ENCODE measurements at places on chromosomes 2 and 18.

DNA sequence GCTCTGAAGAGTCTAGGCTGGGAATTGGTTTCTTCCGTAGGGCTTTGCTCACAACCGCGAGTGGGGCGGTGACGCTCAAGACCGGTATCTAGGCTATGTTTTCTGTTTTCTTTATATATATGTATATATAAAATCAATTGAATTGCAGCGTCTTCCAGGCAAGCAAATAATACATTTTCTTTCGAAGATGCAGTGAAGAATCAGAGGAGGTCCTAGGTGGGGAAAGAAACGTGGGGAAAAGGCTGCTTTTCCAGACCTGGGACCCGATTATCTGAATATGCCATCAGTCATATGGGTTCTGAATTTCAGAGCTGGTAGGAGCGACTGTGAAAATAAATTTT, 714 bp upstream of the SCN9A start:
- no peak for DNase-seq

GRCh38 chr2:174546519-174547506, 50.8 kb downstream of the WIPF1 start:
- peak; percentile 9 for DNase-seq

DNA sequence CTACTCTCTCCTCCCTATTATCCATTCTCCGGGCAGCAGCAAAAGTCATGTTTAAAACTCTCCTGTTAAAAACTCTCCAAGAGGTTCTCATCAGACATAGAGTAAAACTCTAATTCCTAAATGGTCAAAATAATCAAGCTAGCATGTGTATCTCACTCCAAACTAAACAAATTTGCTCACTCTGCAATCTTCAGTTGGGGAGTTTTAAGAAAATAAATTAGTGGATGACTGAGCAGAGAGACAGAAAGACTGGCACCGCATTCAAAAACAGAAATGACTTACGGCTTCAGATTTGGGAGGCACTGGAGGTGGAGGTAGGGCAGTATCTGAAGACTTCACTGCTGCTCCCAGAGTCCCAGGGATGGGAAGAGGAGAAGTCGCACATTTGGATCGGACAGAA, 96.9 kb downstream of the MEP1B start:
- no peak for DNase-seq

DNA sequence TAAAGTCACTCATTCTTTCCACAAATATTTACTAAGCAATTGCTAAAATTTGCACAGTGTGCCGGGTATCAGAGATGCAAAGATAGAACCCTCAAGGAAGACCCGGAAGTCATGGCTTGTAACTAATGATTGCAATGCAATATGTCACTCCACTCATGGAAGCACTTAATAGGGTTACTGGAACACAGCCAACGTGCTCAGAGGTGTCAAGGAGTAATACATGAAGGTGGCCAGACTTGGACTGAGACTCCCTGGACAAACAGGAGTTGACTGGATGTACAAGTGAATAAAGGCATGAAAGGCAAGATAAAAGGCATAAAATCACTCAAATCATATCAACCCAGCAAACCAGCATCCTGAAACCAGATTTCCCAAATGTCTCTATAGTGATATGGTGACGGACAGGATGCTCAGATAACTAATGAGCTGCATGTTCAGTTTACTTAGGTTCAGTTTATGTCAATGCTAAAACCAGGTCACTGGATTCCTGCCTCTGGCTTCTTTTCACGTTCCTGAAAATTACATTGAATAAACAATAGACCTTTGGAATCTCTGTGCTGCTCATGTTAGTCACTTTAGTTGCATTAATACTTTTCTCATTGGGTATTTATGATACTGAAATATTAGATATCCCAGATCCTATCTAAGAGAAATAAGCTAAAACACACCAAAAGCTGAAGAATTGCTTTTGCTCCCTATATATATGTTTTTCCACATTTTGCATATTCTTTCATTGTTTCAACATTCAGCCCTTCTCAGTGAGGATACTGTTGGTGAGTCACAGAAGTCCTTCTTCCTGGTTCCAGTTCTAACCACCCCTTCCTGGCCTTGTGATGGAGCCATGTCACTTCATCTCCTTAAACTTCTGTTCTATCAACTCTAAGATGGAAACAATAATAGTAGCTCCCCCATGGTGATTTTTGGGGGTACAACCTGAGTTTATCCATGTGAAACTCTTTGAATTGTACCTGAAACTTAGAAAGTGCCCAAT, 688.9 kb upstream of the ID2 start:
- no peak for DNase-seq

- no peak for DNase-seq
Measured at GRCh38 chr2:37934591-37935513, 9.8 kb downstream of the RMDN2 start.

GRCh38 chr2:197944416-197945096, 140.2 kb downstream of the PLCL1 start:
- DNase-seq, result no peak

DNA sequence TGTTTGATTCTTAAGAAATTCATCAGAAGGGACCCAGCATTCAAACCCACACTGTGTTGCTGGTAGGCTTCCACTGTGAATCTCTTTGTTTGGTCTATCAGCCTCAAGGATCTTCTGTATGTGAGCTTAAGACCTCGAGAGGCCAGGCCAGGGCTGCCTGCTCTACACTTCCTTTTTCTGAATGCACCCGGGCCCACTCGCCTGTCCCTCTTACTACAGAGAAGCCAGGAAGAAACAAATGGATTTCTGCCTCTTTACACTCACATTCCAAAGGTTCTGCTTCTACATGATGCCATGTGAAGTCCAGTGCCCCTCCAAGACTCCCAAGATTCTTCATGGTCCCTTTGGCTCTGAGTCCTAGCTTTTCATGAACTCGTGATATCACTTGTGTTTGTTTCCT, 25.4 kb upstream of the MRPL19 start:
- no peak for DNase-seq

GRCh38 chr2:177211169-177211568, 1.4 kb upstream of the HNRNPA3 start:
- DNase-seq, result no peak

DNA sequence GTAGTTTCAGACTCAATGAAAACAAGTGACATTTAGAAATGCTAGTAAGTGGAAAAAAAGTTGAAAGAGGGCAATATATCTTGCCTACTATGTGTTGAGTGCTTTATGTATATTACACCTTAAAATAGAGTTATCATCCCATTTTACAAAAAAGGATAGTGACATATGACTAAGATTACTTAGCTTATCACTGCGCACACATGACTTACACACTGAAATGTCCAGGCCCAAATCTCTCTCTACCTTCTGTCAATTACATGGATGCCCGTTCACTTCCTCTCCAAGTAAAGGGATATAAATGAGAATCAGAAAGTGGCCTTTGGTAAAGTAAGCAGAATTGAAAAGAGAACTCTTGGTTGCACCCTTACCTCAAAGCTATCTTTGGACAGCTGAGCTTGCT, 3.6 kb upstream of the PARD3B start:
- no peak for DNase-seq

- DNase-seq, result no peak
Measured at GRCh38 chr2:133158024-133158423, 410.2 kb downstream of the NCKAP5 start.

DNA sequence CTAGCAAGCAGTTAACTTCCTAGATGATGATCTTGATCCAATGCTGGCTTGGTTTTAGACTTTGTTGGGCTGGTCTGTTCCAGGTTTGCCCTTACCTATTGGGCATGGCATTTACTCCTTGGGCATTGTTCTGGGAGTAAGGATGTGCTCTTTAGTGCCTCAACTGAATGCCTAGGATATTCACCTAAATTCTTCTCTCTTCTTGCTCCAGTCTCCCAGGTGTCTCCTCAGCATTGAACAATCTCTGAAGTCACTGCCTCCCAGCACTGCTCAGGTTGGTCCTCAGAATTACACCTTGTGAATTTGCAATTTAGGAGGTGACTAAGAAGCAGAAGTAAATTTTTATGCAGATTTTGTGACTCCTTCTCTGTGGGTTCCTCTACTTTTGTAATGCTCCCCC, 307.7 kb upstream of the COL3A1 start:
- DNase-seq, result no peak
